ENCODE measurements at places on chromosomes 16 and 17.

DNA sequence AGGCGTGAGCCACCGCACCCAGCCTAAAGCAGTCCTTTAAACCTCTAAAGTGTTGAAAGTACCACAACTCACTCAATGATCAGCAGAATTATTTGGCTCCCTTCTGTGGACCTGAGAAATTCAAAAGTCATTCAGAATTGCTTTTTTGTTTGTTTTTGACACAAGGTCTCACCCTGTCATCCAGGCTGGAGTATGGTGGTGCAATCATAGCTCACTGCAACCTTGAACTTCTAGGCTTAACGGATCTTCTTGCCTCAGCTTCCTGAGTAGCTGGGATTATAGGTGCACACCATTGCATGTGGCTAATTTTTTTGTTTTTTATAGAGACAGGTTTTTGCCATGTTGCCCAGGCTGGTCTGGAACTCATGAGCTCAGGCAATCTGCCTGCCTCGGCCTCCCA is 44.3 kb downstream of the TRAF4 start:
- DNase-seq: no peak

DNA sequence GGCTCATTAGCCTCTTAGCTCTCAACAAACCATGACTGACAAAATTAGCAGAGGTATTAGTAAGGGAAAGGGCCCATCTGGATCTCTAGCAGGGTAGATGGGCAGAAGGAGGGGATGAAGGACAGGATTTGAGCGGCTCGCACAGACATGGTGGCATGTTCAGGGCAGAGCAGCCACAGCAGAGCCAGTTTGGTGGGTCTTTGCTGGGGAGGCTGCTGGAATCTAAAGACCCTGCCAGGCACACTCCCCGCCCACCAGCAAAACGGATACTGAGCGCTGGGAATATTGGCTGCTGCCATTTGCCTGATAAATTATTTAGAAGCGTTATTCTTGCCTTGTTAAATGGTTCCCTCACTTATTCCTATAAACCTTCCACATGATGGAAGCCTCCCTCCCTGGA is 20.7 kb upstream of the NAT9 start:
- DNase-seq: no peak

DNA sequence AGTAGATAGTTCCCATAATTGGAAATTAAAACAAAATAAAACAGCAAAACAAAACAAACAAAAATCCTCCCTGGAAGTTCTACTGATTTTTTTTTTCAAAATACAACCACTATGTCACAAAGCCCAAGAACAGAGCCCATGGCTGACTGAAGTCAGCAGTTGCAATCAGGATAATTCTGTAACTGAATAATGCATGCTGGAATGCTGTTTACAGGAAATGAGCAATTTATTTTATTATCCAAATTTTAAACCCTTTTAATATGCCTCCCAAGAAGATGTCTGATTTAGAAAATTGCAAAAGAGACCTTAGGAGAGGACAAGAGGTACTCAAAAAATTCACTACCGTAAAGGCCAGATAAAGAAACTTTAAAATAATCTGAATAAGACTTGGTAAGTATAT is 578.2 kb downstream of the TOX3 start:
- DNase-seq: no peak

DNA sequence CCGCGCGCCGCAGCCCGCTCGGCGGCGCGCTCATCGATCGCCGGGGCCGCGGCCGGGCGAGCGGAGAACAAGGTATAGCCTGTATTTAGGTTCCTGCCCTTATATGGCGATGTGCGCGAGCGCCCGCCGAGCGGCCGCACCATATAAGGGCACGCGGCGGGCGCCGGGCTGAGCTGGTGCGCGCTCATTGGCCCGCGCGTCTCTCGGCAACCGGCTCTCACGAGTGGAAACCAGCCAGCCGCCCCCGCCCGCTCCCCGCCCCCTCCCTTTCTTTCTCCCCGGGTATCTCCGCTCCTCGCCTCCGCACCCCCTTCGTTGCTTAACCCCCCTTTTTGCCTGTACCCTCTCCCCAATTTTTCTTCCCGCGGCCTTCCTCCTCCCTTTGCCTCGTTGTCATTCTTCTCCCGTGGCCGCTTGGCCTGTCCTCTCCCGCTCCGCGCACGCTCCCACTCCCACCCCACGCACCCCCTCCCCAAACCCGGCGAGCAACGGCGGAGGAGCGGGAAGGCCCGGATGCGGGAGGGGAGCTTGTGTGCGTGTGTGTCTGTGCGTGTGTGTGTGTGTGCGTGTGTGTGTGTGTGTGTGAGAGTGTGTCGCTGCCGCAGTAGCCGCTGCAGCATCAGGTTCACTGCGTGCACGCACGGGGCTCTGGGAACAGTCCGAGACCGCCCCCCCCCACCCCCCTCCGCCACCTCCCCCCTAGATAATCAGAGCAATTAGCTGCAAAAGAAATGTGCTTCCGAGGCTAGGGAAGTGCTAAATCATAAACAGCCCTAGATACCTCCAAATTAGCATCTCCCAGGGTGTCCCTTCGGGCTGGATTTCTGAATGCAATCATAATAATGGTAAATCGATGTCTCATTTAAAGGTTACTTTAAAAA is 13.5 kb upstream of the CBX8 start:
- peak; percentile 77 for DNase-seq

DNA sequence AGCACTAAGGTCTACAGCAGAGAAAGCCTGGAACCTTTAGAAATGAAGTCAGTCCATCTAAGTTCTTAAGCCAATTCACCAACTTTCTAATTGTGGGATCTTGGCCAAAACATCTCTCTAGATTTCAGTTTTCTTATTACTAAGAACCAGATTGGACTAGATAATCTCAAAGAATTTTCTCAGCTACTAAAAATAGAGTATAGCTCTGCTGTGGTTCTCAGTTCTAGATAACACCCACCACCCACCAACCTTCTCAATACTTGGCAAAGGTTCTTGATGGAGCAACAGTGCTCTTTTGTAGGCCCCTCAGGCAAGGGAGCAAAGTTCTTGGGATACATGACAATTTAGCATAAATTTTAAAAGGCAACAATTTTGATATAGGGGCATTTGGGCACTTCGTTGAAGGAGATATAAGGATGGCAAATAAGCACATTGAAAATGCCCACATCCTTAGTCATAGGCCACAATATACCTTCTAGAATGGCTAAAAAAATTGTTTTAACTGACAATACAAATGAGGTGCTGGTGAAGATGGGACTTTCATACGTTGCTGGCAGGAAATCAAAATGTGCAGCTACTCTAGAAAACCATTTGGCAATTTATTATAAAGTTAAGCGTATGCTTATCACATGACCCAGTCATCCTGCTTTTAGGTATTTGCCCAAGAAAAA is 74.4 kb upstream of the TMEM132E start:
- no peak for DNase-seq

All from stimulated activated CD4-positive, alpha-beta T cell treated with anti-CD3 and anti-CD28 coated beads, TNF-alpha, amount 100 ng/mL, for 4 hours (primary cell).